ENCODE measurements at places on chromosomes 4 and X.

DNA sequence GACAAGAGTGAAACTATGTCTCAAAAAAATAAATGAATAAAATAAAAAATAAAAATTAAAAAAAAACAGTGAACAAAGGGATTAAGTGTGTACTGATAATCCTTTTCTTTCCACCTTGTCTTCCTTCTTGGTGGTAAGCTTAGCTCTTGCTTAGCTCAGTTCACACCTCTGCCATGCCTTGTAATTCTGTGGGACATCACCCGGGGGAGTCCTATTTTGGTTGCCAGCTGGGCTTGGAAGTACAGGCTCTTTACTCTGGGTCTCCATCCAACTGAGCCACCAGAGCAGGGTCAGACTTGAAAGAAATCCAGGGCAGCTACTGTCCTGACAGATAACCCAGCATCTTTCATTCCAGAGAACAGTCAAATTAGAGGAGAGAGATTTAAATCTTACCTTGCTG lies 204.2 kb upstream of the TEX13A start:
- H3K27me3 ChIP-seq: peaks cover 10% of the 10 kb centered on the region
- DNase-seq: no peak
- H3K36me3 ChIP-seq: no peaks in the 10 kb centered on the region
- H3K4me3 ChIP-seq: no peak overlapping the region
- H3K27ac ChIP-seq: no peak overlapping the region
- no peaks in the 10 kb centered on the region for H3K4me1 ChIP-seq

- no peak for DNase-seq
- peaks cover 4% of the 10 kb centered on the region for H3K27me3 ChIP-seq
- H3K27ac ChIP-seq: no peak overlapping the region
Measured at GRCh38 chrX:123851079-123851478, 8.8 kb upstream of the XIAP start.

DNA sequence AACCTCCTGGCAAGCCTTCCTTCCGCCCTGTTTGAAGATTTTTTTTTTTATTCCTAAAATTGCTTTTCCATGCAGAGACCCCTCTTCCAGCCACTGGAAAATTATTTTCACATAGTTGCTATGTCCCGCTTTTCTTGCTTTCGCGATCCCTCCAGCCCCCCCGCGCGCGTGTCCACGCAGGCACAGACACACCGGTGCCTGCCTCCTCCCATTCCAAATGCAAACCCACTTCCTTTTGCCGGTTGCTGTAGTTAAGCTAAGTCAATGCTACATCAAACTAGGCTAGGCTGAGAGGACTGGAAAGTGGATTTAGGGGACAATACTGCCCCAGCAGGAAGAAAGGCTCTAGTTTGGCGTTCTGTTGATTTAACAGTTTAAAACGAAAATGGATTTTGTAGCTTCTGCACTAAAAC lies 111.0 kb downstream of the DHX15 start:
- peaks cover 86% of the 10 kb centered on the region for H3K27me3 ChIP-seq
- H3K4me1 ChIP-seq: peaks cover 34% of the 10 kb centered on the region
- no peaks in the 10 kb centered on the region for H3K36me3 ChIP-seq
- no peak overlapping the region for H3K27ac ChIP-seq

DNA sequence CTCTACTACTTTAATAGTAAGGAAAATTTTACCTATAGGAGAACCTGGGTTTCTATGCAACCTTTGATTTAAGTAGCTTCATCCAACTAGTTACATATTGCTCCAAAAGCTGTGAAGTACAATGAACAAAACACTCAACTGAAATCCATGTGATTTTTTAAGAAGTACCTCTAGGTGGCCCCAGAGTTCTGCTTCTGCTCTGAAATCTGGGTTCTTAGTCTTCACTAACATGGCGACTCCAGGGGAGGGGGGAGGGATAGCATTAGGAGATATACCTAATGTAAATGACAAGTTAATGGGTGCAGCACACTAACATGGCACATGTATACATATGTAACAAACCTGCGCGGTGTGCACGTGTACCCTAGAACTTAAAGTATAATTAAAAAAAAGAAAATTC lies 73.4 kb upstream of the MAGEB2 start:
- H3K4me1 ChIP-seq: no peaks in the 10 kb centered on the region
- DNase-seq: no peak
- no peak overlapping the region for H3K4me3 ChIP-seq
- H3K27me3 ChIP-seq: peaks cover 24% of the 10 kb centered on the region

DNA sequence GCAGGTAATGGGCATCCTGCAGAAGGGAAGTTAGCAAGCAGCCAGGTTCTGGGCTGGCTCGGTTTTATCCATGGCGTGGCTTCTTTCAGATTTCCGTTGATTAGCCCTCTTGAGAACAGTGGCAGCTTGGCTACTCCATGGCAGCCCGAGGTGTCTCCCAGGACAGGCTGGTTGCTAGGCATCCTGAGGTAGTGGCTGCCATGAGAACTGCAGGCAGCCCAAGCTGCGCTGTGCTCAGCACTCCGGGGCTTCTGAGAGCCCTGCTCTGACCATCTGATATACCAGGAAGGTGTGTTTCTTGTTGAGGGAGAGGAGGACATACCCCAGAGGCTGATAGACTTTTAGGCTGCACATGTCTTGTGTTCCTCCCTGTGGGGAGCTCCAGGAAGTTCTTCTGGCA lies 253.4 kb upstream of the CASK start:
- no peak overlapping the region for H3K4me3 ChIP-seq
- H3K27ac ChIP-seq: no peak overlapping the region
- H3K27me3 ChIP-seq: peaks cover 57% of the 10 kb centered on the region
- DNase-seq: no peak
- no peaks in the 10 kb centered on the region for H3K36me3 ChIP-seq
- no peaks in the 10 kb centered on the region for H3K4me1 ChIP-seq

DNA sequence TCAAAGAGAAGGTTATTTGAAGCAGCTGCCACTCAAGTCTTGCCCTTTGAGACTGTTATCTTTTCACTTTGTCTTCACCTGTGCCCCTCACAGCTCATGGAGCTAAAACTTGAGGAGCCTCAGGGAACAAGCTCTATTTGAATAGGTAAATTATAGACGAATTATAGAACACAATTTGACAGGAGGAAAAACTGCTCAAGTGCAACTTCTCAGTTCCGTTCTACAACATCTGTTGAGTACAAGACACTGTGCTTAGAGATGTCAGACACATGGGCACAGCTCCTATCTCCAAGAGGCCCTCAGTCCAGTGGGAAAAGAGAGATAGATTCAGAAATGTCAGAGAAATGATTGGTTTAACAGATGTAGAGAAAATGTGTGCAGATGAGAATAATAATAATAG lies 5.1 kb downstream of the PPP1R2C start:
- H3K27me3 ChIP-seq: peaks cover 18% of the 10 kb centered on the region
- peaks cover 4% of the 10 kb centered on the region for H3K4me1 ChIP-seq
- DNase-seq: no peak
- H3K27ac ChIP-seq: no peak overlapping the region

GRCh38 chr4:144721994-144722393 lies 76.0 kb downstream of the HHIP start:
- H3K27ac ChIP-seq: no peak overlapping the region
- H3K36me3 ChIP-seq: no peaks in the 10 kb centered on the region
- DNase-seq: no peak
- H3K27me3 ChIP-seq: no peaks in the 10 kb centered on the region
- no peak overlapping the region for H3K4me3 ChIP-seq

DNA sequence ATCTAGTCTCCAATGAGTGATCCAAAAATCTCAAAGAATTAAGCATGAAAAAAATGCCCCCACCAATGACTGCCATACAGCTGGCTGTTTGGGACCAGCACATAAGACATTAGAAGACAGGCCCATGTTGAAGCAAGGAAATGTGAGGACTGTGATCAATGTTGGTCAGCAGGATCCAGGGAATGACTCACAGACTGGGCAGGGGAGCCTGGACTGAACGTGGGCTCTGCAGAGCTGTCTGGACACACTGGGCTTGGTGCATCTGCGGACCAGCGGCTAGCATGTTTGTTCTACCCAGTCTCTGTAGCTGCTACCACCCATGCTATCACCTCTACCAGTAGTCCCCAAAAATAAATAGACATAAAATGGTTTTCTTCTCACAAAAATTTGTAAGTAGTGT lies 108.6 kb downstream of the PALLD start:
- no peak overlapping the region for H3K27ac ChIP-seq
- H3K27me3 ChIP-seq: peaks cover 7% of the 10 kb centered on the region
- no peaks in the 10 kb centered on the region for H3K36me3 ChIP-seq

DNA sequence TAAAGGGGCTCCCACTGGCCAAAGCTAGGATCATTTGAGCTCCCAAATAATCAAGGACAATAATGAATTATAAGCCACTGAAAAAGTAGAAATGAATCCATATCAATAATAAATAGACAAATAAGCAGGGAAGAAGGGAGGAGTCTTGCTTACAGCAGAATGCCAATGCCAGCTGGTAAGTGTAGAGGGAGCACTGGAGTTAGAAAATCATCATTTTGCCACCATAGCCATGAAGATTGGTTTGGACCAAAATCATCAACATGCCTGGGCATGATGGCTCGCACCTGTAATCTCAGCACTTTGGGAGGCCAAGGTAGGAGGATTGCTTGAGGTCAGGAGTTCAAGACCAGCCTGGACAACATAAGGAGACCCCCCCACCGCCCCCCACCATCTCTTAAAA lies 20.4 kb upstream of the SH3KBP1 start:
- H3K4me3 ChIP-seq: no peak overlapping the region
- peaks cover 3% of the 10 kb centered on the region for H3K27me3 ChIP-seq
- no peak for DNase-seq
- no peak overlapping the region for H3K27ac ChIP-seq

DNA sequence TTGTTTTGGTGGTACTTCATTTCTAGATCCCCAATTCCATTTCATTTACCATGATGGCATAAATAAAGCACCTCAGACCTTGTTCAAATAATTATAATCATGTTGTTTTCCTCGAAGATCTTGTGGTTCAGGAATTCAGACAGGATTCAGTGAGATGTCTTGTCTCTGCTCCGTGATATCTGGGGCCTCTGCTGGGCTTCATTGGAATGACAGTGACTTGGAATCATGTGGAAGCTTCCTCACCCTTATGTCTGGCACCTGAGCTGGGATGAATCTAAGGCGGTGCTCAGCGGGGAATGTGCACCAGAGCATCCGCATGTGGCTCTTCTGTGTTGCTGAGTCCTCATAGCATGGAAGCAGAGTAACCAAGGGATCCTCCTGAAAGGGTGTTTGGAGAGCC lies 132.2 kb downstream of the VEGFC start:
- no peak overlapping the region for H3K27ac ChIP-seq
- H3K4me3 ChIP-seq: no peak overlapping the region
- no peaks in the 10 kb centered on the region for H3K4me1 ChIP-seq
- H3K36me3 ChIP-seq: no peaks in the 10 kb centered on the region
- H3K27me3 ChIP-seq: no peaks in the 10 kb centered on the region

- no peak for DNase-seq
- H3K4me1 ChIP-seq: no peaks in the 10 kb centered on the region
- H3K27ac ChIP-seq: no peak overlapping the region
- H3K4me3 ChIP-seq: no peak overlapping the region
Measured at GRCh38 chr4:122896270-122896669, 26.1 kb downstream of the NUDT6 start.

GRCh38 chr4:183402771-183403170 lies 41.7 kb upstream of the CDKN2AIP start:
- no peak for DNase-seq
- no peak overlapping the region for H3K4me3 ChIP-seq
- H3K36me3 ChIP-seq: no peaks in the 10 kb centered on the region
- H3K27me3 ChIP-seq: peaks cover 12% of the 10 kb centered on the region
- H3K27ac ChIP-seq: no peak overlapping the region
- H3K4me1 ChIP-seq: peaks cover 22% of the 10 kb centered on the region

GRCh38 chr4:16914208-16914607 lies 15.8 kb upstream of the LDB2 start:
- no peak overlapping the region for H3K4me3 ChIP-seq
- DNase-seq: no peak
- no peak overlapping the region for H3K27ac ChIP-seq
- H3K27me3 ChIP-seq: no peaks in the 10 kb centered on the region

DNA sequence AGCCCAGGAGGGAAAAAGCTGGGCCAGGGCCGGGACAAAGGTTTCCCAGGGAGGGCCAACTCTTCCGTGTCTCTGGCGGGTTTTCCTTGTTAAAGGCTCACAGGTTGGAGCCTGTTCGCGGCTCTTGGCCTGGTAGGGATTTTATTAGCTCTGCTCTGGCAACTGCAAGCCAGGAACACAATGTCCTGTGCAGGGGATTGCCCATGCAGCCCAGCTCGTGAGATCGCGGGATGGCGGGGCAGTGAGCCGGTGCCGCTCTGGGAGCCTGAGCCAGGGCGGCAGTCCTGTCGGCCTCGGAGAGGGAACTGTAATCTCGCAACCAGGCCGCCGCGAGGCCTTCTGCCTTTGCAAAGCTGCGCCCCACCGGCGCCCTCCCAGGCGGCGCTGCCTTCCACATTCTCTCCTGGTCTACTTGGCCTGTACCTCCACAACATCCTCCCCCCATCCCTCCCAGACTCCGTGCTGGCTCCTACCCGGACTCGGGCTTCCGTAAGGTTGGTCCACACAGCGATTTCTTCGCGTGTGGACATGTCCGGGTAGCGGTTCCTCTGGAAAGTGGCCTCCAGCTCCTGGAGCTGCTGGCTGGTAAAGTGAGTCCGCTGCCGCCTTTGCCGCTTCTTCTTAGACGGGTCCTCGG lies 2.1 kb downstream of the PITX2 start:
- H3K4me3 ChIP-seq: peak overlapping the region; percentile 67
- H3K36me3 ChIP-seq: no peaks in the 10 kb centered on the region
- H3K27ac ChIP-seq: no peak overlapping the region
- H3K27me3 ChIP-seq: peaks cover 98% of the 10 kb centered on the region
- H3K4me1 ChIP-seq: peaks cover 56% of the 10 kb centered on the region

- no peaks in the 10 kb centered on the region for H3K36me3 ChIP-seq
- no peaks in the 10 kb centered on the region for H3K27me3 ChIP-seq
- H3K4me1 ChIP-seq: no peaks in the 10 kb centered on the region
- H3K4me3 ChIP-seq: no peak overlapping the region
- no peak for DNase-seq
Measured at GRCh38 chr4:26529479-26529878, 39.2 kb upstream of the CCKAR start.

DNA sequence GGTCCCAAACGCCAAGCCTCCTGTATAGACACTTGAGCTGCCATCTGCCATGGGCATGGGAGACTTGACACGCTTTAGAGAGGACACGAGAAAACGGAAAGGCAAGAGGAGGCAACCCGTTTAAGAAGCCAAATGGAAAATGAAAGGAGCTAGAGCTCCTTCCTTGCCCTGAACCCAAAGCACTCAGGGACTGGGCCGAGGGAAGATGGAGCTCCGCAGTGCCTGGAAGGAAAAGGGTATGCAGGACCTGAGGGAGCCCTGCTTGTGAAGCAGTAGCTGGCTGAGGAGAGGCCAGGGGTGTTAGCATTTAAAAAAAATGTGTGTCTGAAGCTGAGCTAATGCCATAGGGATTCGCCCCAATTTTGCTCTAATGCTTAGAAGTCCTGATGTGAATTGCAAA lies 15.1 kb downstream of the MCF2 start:
- H3K4me1 ChIP-seq: peaks cover 1% of the 10 kb centered on the region
- no peak overlapping the region for H3K4me3 ChIP-seq
- H3K36me3 ChIP-seq: no peaks in the 10 kb centered on the region
- no peak for DNase-seq
- peaks cover 25% of the 10 kb centered on the region for H3K27me3 ChIP-seq
- no peak overlapping the region for H3K27ac ChIP-seq

- H3K27me3 ChIP-seq: peaks cover 4% of the 10 kb centered on the region
- H3K4me1 ChIP-seq: no peaks in the 10 kb centered on the region
- H3K27ac ChIP-seq: no peak overlapping the region
- no peak overlapping the region for H3K4me3 ChIP-seq
- no peak for DNase-seq
Measured at GRCh38 chrX:2568125-2568524, 67.3 kb upstream of the DHRSX start.

Data from activated T-cell treated with anti-CD3 and anti-CD28 coated beads, Interleukin-2, amount 50 U/mL, for 24 hours (primary cell).